ENCODE measurements at places on chromosomes 12 and 14.

GRCh38 chr14:93073358-93073707, 42.4 kb downstream of the ITPK1 start:
- no peak for DNase-seq

DNA sequence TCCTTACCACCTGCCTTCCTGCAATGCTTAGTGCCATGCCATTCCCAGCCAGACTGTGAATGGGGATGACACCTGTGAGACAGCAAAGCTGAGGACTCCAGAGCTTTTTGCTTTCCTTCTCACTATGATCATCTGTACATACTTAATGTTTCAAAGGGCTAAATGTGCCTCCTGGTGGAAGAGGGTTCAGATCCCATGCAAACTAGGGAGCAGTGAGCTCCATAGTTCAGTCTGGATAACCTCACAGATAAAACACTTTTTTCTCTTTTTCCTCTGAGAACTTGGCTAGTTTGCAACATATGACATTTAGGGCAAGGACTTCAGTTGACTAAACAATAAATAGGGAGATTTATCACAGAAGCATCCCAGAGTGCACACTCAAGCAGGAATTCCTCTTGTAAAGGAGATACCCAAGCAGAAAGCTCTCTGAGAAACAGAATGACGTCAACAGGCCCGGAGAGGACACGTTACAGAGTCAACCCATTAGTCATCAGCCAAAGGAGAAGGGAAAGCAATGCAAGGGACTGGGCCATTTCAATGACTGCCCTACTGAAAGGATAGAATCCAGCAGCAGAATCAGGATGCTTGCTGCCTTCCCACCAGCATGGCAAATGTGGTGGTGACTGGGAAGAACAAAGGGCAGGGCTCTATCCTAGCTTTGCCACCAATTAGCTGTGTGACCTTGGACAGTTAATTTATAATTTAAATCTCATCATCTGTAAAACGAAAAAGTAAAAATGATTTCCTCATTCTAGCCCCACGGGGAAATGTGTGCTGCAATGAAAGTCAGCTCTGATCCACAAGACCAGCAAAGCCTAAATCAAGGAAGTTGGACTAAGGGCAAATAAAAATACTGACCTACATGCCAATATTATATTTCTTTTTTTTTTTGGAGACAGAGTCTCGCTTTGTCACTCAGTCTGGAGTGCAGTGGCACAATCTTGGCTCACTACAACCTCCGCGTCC, 80.8 kb upstream of the ACTN1 start:
- peak; percentile 99 for DNase-seq

GRCh38 chr14:51396222-51396815, 156.3 kb downstream of the TMX1 start:
- peak; percentile 91 for DNase-seq

GRCh38 chr12:104751120-104751519, 207.0 kb downstream of the SLC41A2 start:
- DNase-seq, result no peak

DNA sequence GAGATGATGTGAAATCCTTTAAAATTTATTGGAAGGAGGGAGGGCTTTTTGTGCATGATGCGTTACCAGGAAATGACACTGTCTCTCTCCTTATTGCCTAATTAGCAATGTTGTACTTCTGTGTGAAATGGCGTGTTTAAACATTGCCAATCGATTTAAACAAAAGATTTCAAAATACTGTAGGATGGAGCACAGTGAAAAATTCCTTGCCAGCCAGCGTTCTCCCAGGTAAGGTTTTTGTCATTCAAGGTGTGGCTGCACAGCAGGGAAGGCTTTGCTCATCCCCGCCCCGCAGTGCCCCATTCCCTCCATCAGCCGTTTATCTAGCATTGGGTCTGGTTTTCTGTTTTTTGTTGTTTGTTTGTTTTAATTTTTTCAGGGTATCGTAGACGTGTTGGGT, 137.3 kb downstream of the CACNA1C start:
- no peak for DNase-seq

DNA sequence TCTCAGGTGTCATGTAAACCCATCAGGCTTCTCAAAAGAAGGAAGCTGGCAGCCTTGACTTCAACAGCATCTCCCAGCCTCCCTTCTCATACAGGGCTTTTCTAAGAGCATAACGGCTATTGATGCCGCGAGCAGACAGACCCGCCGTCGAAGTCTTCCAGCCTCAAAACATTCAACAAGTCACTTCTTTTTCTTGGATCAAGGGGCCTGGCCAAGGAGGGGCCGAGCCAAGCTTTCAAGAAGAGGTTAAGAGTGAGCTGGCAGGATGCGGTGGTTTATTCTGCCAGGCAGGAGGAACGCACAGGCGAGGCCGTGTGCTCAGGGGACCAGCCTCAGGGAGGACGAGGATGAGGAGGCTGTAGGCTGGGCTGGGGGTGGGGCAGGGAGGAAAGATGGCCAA, 102.9 kb upstream of the RFLNA start:
- DNase-seq, result no peak

DNA sequence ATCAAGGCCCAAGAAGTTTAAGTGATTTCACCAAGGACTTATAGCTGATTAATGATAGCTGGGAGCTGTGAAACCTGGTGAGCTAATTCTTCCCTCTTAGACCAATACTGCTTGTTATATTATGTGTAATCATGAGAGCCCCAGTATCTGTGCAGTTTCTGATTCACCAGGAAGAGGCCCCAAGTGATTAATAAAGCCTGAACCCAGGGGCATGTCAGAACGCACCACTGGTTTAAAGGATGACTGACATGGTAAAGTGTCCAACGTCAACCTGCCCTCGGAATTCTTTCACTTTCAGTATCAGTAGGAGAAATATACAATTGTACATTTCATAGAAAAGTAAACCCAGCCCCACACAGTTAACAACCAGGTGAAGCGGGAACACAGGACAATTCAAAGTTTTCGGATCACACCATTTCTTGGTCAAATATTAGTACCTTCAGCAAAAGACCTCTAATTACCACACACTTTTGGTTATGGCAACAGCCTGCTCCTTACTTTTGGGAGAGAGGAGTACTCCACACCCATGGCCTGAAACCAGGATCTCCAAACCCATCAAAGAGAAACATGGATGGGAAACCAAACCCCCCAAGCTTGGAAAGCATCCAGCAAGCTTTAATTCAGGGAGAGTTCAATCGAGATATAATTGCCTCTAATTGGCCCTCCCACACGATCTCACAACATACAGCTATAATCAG, 28.5 kb downstream of the TMCC3 start:
- DNase-seq, result no peak

DNA sequence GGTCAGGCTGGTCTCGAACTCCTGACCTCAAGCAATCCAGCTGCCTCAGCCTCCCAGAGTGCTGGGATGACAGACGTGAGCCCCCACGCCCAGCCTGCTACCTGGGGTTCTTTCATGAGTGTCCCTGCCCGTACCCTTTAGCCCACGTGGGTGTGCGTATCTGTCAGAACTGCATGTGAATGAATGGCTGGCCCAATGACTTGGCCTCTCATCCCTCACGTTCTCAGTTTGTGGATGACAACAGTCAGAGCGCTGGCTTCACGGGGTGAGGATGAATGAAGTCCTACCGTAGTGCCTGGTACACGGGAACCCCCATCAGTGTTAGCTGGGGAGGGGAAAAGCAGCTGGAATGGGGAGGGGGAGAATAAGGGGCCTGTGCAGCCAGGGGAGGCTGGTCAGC, 16.1 kb upstream of the ZDHHC22 start:
- DNase-seq, result no peak

DNA sequence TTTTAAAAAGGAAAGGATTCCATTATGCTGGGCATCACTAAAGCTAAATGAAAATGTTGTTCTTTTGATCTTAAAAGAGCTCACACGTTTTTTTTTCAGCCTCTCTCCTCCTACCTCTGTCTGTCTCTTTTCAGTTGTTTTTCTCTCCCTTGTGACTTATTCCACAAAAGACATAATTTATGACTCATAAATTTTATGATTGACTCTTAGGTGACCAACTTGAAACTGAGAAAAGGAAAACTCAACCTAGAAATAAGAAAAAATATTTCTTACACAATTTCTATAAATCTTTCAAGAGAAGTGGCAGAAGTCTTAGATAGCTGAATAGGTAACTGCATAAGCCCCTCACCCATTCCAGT, 227.7 kb upstream of the DDHD1 start:
- DNase-seq, result no peak

- no peak for DNase-seq
These were observed 27.8 kb downstream of the SLC25A47 start for GRCh38 chr14:100350986-100351385.

- DNase-seq, result no peak
These were observed 43.7 kb downstream of the DDX11 start for GRCh38 chr12:31117203-31118011.

GRCh38 chr12:106975098-106975497, 11.8 kb downstream of the MTERF2 start:
- no peak for DNase-seq

- DNase-seq, result no peak
These were observed 69.0 kb downstream of the WDR20 start for GRCh38 chr14:102208741-102209140.

DNA sequence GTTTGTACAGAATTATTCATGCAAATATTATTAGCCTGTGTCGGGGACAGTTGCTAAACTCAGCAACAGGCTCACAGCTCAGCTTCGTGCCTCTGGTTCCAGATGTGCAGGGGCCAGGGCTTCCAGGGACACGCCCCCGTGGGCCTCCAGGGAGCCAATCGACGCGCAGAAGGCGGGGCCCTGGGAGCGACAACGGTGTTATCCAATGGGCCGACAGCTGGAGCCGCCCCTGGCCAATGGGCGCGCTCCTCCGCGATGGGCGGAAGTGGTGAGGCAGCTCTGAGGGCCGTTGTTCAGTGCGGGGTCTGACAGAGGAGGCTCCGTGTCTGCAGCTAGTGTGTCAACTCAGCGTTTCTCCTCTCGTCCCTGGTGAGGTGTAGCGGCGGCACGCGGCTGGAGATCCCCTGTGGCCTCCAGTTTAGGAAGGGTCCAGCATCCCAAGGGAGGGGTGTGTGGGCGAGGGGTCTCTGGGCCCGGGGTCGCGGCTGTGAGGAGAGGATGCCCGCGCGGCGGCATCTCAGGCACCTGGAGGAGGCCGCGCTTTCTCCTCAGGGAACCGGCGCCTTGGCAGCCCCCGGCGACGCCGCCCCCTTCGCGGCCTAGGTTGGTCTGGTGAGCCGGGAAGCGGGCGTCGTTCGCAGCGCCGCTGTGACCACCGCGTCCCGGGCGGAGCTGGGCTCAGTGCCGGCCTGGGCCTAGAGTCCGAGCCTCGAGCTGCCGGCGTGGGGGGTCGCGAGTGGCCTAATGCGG, at the start of gene TRAFD1:
Gene TRAFD1 (plus strand): TSS at position 311 of the 750 bp plus-strand sequence. CDS start 4,963 bp downstream, outside the sequence.
- peak; percentile 80 for DNase-seq

GRCh38 chr14:101564819-101565698, 3.8 kb downstream of the DIO3 start:
- DNase-seq, result no peak

- DNase-seq, result no peak
These were observed 329.4 kb upstream of the TBX3 start for GRCh38 chr12:115013236-115013981.

DNA sequence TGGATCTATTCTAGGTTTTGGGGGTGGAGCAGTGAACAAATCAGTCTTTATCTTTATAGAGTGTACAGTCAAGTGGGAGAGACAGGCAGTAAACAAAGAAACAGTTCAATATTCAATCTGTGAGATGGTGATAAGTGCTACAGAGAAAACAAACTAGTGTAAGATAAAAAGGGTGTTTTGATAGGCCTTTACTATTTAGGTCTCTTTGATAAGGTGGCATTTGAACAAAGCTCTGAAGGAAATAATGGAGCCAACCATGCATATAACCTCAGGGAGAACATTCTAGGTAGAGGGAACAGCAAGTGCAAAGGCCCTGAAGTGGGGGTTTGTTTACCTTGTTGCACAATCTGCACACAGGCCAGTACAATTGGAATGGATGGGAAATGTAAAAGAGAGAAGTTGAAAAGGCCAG, 47.3 kb downstream of the PTPN11 start:
- no peak for DNase-seq

GRCh38 chr12:79690142-79690637, 574 bp downstream of the PAWR start:
- no peak for DNase-seq

All from non-pigmented ciliary epithelial cell (primary cell).